Testis (tissue), 5 donors: ENCODE measurements at places on chromosomes 7 and 10. TPM values are rescaled to one million over a fixed set of nuclear protein-coding genes. Genes with fewer than 3 reads are reported as not detected.

DNA sequence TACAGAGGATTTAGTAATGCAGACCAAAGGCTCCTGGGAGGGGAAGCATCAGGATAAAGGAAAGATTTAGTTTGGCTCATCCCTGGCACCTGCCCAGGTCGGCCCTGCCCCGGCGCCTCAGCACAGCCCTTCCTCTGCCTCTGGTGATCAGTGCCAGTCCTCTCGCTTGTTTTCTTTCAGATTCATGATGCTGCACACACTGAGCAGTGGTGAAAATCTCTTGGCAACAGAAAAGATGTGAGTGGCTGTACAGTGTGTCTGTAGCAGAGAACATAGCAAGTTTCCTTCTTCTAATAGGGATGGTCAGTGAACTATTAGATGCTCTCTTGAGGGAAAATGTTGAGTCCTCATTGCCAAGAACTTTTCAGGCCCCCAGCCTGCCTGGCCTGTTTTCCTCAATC lies 994.1 kb downstream of the KCNMA1 start:
- peak; percentile 19 for DNase-seq

The PRLHR gene
- not detected for polyA plus RNA-seq

The SKIDA1 gene
- 4.7 TPM for polyA plus RNA-seq

The MACC1 gene
- 0.17 TPM for polyA plus RNA-seq

- DNase-seq: no peak
Observed at GRCh38 chr10:120600871-120601649, 144.0 kb downstream of the PLPP4 start.

DNA sequence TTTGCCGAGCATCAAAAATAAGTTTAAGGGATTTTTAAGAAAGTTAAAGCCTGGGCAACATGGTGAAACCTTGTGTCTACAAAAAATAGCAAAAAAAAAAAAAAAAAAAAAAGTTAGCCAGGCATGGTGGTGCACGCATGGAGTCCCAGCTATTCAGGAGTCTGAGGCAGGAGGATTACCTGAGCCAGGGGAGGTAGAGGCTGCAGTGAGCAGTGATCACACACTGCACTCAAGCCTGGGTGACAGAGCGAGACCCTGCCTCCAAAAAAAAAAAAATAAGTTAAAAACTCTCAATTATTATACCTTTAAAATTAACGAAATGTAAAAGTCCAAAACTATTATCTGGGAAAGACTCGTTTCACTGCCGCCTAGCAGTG lies 35.0 kb upstream of the DAGLB start:
- DNase-seq: no peak

DNA sequence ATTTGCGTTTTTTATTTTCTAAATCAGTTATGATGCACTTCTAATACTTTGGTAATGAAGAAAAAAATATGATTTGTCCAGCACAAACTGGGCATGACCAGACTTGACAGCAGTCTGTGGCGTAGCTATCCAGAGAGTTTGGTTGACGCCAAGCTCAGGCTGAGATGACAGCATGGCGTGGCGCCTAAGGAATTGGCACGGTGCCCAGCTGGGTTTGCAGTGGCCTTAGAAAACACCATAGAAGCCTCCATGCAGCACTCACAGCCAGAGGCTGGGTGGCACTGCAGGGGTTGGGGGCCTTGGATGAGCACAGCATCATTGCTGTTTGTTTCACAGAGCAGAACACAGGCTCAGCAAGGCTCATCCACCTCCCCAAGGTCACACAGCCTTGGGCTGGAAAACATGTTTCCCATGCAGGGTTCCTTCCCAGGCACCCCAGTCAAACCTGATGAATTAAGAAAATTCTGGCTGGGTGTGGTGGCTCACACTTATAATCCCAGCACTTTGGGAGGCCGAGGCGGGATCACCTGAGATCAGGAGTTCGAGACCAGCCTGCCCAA lies 88.9 kb downstream of the GTF2IRD1 start:
- DNase-seq: peak; percentile 22

The CALD1 gene
- 103 TPM for polyA plus RNA-seq

DNA sequence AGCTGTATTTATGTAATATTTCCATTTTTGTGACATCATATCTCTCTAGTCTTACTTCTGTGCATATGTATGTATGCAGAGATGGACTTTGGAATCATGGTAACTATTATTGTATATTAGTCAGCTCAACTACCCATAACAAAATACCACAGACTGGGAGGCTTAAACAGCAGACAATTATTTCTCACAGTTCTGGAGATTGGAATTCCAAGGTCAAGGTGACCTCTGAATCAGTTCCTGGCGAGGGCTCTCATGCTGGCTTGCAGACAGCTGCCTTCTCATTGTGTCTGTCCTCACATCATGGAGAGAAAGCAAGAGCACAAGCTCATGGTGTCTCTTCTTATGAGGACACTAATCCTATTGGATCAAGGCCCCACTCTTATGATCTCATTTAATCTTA lies 79.1 kb downstream of the RAMP3 start:
- no peak for DNase-seq

The FOXP2 gene
- polyA plus RNA-seq: 3.8 TPM

The CC2D2B gene
- polyA plus RNA-seq: 16.5 TPM

The TRPV5 gene
- polyA plus RNA-seq: 0.57 TPM

DNA sequence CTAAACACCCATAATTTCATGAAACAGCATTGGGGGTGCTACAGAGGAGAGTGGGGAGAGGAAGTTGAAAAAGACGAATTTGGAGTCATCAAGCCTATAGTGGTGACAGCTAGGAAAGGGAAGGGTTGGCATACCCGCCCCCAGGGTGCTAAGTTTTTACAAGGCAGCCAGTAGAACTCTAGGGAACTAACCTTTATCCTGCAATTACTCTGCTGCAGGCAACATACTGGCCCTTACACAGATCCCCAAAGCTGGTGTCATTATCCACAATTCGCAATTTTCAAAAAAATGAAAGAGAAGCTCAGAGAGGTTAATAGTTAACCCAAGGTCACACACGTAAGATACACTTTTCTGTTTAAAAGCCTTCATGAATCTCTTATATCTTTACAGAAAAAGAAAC lies 14.2 kb upstream of the SLC35B4 start:
- no peak for DNase-seq

- DNase-seq: no peak
Observed at GRCh38 chr7:17532861-17533404, 234.5 kb downstream of the AHR start.

DNA sequence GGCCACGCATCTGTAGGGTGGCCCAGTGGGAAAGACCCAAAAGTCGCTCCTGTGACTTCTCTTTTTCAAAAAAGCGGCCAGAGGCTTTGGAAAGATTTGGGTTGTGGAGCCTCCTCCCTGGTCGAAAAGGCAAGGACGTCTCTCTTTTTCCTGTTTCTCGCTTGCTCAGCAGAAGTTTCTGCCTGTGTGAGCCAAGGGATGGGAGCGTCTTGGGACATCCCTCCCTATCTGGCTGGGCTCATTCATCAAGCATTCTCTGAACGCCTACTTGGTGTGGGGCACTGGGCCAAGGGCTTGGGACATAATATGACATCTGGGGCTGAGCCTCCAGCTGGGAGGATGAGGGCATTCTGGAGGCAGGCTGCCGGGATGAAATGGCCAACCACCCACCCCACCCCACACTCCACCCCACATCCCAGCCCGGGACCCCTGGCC lies 120.9 kb downstream of the C10orf105 start:
- peak; percentile 83 for DNase-seq

DNA sequence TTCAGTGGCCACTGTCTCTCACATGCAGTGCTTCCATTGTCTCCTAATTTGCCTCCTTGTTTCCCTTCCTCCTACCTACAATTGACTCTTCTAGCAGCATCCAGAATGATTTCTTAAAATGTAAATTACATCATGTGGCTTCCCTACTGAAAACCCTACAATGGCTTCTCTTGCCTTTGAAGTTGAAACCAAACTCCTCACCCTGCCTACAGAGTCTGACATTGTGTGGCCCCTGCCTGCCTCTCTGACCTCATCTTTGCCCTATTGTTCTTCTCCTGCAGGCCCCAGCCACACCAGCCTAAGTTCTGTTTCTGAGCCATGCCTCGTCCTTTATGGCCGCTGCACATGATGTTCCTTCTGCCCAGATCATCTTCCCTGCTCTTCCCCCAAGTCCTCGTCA lies 35.8 kb upstream of the CDK1 start:
- DNase-seq: no peak

GRCh38 chr7:68321776-68322496 lies 1276.3 kb upstream of the AUTS2 start:
- peak; percentile 50 for DNase-seq

DNA sequence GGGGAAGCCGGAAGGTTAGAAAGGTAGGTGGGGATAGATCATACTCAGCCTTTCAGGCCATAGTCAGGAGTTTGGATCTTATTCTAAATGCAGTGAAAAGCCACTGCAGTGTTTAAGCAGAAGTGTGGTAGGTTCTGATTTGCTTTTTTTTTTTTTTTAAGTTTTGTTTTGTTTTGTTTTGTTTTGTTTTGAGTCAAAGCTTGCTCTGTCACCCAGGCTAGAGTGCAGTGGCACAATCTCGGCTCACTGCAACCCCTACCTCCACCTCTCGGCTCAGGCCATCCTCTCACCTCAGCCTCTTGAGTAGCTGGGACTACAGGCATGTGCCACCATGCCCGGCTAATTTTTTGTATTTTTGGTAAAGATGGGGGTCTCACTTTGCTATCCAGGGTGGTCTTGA lies 23.5 kb downstream of the RHOBTB1 start:
- no peak for DNase-seq

The HABP2 gene
- polyA plus RNA-seq: 1.9 TPM

- DNase-seq: peak; percentile 88
Observed at GRCh38 chr7:45923290-45923689, 2.2 kb upstream of the IGFBP3 start.

The GTPBP4 gene
- 81.8 TPM for polyA plus RNA-seq

The MRPL32 gene
- polyA plus RNA-seq: 46.9 TPM

DNA sequence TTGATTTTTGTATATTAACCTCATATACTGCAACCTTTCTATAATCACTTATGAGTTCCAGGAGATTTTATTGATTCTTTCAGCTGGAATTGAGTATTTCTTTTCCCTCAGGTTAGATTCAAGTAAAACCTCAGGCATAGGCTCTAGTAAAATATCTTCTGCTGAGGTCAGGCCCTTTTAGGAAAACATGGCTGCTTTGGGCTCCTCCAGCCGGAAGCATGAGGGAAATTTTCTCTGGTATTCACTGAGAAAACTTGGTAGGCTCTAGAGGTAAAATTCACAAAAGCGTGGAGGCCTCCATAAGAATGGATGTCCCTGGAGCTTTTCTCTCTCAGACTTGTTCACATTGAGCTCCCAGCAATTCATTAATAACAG lies 56.7 kb downstream of the AKR1E2 start:
- no peak for DNase-seq

The H2BK1 gene
- not detected for polyA plus RNA-seq

The SCART1 gene
- polyA plus RNA-seq: 1.6 TPM

The GRID1 gene
- polyA plus RNA-seq: 7.4 TPM

DNA sequence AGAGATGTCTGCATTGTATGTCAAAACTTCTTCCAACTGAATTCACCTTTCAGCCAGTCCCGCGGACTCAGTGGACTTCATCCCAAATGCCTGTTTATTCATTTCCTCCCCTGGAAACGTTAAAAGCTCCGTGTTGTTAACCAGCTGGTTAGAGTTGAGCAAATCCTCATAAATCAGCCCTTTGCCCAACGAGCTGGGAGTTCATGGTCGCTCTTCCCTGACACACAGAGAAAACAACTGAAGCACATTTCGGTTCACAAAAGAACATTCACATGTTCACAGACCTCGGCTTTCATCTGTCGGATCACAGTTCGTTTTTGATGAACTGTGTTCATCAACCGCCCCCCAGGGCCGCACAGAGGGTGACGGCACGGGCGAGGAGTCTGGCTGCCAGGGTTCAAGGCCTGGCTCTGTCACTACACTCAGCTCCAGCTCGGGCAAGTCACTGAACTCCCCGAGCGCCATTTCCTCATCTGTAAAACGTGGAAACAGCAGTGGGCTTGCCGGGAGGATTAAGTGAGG lies 62.6 kb downstream of the GLI3 start:
- DNase-seq: no peak

DNA sequence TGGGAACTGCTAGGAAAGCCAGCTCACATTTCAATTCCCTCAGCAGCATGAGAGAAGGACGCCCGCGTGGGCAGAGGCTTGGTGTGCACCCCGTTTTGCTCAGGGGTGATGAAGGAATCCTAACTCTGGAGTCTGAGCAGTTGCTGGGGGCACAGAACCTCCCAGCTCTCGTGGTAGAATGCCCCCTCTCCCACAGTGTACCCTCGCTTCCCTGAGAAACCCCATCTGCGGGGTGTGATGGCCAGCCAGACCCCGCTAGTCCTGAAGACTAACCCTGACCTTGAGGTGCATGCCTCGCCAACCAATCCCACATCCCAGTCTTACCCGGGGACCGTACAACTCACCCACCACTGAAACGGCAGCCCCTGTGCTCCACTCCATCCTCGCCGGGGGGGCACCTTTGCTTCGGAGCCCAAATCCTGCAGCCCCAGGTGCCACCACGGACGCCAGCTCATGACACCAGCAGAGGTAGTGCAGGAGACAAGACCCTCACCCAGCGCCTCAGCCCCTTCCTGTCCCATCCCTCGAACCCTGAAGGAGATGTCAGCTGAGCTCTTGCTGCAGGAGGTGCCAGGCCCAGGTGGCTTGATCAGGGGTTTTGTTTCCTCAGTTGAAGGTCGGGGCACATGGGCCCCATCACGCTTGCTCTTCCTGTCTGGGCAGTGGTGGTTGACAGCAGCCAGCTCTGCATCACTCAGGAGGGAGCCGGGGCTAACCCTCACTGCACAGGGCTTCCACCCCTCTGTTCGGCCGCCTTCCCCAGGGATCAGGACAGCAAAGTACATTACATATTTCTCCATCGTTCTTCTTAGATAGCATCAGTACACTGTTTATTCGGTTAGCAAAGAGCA lies 236.5 kb downstream of the MGMT start:
- no peak for DNase-seq

The TYW1B gene
- polyA plus RNA-seq: 10.5 TPM

- peak; percentile 21 for DNase-seq
Observed at GRCh38 chr10:27747096-27747451, 1.5 kb upstream of the MKX start.

DNA sequence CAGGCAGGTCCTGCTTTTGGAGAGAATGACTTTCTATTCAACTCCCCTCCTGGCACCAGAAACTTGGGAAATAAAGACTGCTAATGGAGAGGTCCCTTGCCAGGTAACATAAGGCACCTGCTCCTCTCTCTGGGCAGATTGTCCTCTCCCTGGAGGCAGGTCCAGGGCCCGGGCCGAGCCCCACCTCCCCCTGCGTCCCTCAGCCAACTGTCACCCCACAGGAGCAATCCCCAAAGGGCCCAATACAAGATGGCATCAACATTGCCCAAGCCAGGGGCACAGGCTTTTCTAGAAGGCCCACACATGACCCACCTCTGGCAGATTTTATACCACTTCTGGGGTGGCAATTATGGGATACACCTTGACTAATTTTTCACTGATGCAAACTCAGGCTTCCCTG lies 145.2 kb downstream of the HERPUD2 start:
- no peak for DNase-seq

The FOXI2 gene
- polyA plus RNA-seq: 0.30 TPM
